ENCODE measurements at places on chromosomes 2 and 18.

GRCh38 chr2:101751276-101751815 is 53.8 kb downstream of the MAP4K4 start:
- DNase-seq, result no peak

- peak; percentile 36 for DNase-seq
These were observed 63.0 kb downstream of the BCL11A start for GRCh38 chr2:60490441-60490840.

DNA sequence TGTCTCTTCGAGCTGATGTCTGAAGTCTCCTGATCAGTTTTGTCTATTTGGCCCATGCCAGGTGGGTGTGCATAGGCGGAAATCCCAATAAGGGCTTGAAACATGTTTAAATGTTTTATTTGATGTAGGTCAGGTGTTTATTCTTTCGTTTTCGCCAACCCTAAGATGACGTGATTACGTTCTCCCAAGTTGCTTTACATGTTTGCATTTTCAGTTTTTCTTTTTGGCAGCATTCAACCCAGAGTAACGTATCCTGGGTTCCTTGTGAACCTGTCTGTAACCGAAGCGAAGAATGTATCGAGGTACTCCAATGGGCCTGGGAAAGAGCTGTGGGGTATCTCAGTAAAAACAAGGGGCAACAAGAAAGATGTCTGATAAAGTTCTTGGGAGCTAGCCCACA is 3.1 kb downstream of the ALPK2 start:
- no peak for DNase-seq

- no peak for DNase-seq
These were observed 259.7 kb downstream of the CDH19 start for GRCh38 chr18:66344227-66344626.

DNA sequence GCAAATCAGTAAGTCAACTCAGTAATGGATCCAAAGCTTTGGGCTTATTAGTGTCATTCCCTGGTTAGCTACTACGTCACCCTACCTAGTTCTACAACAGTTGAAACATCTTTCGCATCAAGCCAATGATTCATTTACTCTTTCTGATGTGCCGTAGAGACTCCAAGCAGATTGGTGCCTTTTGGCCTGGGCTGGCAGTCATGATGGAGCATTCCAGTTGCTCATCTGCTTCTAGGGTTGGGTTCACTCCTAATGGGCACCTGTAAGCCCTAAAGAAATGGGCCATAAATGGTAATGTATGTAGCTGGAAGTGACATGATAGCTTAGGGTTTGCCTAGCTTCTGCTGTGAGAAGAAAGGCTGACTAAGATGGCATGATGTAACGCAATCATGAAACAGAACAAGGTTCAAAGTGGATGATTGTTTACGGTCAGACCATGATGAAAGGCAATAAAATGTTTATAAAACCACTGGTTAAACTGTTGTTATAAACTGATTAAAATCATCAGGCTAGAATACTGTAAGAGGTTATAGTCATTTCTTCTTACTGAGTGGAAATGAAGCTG is 20.4 kb upstream of the CCL20 start:
- no peak for DNase-seq

DNA sequence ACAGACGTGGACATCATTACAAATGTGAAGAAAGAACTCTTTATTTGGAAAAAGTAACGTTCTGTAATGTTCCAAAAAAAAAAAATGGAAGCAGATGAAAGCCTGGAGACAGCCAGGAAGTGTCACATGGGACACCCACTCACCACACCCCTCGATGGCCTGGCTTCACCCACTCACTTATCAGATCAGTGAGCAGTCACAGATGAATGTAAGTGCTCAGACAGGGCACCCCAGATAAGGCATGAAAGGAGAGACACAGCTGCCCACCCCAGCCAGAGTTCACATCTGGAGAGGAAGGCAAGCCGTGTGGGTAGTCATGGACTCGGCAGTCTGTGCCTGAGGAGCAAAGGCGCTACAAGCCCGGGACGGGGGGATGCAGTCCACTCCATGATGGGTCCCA is 105.2 kb downstream of the SEPTIN10 start:
- peak; percentile 44 for DNase-seq

DNA sequence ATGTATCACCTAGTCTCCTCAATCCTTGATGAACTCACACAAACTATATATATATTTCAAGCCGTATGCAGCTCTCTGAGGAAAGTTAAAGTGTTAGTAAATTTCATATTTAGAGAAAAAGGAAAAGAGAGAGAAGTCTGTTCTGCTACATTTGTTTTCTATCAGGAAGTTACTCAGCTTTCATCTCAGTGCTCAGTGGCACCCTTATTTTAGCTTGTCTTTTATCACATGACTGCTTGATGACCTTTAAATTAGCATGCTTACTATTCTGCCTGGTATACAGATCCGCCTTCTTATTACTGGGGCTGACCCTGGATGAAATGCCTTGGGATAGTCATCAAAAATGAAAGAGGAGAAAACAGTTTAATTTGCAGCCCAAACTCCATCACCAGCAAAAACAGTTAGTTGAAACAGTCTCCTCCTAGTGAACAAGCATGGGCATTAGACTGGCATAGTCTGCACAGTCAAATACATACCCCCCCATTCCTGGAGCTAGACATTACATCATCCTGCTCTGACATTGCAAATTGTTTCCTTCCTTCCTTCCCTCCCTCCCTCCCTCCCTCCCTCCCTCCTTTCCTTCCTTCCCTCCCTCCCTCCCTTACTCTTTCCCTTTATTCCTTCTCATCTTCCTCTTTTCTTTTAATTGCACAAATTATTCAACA is 215.7 kb downstream of the TMEM182 start:
- DNase-seq, result no peak

GRCh38 chr2:181876614-181877063 is 14.9 kb upstream of the ITPRID2 start:
- peak; percentile 13 for DNase-seq

DNA sequence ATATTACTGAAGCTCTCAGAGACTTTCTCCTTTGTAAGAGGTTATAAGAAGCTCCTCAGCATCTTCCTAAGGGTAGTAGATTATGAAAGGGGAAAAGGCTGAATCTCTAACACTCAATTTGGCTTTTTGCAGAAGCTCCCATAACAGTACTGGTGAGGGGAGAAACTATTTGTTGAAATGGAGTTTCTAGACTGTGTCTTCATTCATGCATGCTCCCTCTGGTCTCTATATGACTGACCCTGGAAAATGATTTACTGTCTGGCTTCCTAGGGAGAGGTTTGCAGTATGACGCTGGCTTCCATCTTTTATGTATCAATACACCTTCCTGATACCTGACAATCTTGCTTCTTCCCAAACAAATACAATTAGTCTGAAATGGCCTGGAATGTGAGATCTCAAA is 63.9 kb downstream of the LDAH start:
- DNase-seq, result no peak

DNA sequence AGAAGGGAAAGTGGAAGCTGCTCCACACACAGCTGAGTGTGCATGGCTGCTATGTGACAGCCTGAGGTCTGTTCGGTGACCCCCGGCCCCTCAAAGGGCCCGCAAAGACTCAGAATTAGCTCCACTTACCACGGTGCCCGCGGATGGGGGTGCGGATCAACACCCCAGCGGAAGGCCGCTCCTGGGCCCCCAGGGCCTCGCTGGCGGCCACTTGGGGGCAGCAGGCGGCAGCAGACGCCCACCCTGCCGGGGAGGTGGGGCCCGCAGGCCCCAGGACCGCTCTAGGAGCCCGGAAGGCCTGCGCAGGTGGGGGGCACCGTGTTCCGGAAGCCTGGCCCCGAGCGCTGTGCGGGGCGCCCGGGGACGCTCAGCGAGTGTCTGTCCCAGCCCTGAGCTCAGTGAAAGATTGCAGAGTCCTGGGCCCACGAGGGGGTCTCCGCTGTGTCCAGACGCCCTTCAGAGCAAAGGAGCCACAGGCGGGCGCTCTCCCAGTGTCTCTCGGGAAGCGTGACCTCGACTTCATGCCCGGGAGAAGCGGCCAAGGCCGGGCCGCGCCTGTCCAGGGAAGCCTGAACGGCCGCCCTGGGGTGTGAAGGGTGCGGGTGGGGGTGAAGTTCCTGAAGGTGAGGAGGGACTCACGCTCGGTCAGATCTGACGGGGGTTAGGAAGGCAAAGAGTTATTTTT is 118.7 kb downstream of the VAPA start:
- no peak for DNase-seq

GRCh38 chr18:78670778-78671391 is 308.7 kb upstream of the SALL3 start:
- DNase-seq, result no peak

DNA sequence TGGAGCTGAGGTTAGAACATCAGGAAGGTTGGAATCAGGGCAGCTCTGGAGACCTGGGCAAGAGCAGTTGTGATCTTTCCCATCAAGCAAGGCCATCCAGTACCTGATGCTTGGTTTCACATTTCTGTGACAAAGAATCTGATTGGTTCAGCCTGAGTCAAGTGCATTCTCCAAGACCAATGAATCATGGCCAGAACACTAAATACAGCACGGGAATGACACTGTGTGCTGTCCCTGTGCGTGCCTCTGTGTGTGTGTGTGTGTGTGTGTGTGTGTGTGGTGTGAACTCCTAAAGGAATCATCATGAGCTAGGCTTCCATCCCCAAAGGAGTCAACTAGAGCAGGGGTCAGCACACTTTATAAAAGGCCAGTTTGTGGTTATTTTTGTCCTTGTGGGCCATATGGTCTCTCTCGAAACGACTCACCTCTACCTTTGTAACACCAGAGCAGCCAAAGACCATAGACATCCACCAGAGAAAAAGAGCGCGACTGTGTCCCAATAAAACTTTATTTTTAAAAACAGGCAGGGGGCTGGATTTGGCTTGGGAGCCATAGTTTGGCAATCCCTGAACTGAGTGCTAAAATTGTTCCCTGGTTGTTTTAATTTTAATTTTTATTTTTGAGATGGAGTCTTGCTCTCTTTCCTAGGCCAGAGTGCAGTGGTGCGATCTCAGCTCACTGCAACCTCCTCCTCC is 99.7 kb downstream of the INHBB start:
- no peak for DNase-seq

DNA sequence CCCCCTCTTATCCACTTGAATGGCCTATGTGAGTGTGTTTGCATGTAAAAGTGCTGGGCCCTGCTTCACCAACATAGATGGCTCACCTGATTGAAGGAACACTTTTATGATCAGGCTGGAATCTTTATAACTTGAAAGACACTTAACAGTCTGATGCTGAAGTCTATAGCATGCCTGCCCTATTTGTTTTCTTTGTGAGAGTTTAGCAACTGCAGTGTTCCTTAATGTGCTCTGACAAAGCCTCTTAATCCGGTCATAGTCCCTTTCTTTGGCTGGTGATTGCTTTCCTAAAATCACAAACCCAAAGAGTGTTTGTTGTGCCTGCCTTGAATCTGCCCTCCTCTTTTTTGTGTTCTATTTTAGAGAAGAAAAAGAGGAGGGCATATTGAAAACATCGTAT is 1382.8 kb upstream of the CELF4 start:
- DNase-seq, result no peak

- DNase-seq, result no peak
These were observed 641.4 kb downstream of the BCL11A start for GRCh38 chr2:59912042-59912441.

- no peak for DNase-seq
These were observed 225.8 kb downstream of the ALPK2 start for GRCh38 chr18:58402951-58403702.

DNA sequence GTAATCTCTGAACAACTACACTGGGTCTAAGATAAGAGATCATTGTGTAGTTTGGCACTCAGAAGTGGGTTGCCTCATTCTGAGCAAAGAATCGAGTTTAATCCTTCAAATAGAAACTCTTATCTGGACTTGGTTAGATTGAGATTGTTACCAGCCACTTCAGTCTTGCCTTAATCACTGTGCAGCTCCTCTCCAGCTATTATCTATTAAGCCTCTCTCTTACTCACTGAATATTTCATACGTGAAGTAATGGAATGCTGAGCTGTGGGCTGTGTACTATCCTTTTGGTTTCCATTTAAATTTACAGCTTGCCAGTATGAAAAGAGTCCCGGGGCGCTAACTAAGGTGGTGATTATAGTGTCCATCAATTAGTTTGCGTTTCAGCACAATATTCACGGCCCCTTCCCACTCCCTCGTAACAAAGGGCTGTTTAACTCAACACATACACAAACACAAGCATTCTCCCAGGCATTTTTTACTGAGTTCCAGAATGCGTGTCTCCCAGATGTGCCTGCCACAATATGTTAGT is 65.7 kb upstream of the NCKAP5 start:
- DNase-seq, result no peak

DNA sequence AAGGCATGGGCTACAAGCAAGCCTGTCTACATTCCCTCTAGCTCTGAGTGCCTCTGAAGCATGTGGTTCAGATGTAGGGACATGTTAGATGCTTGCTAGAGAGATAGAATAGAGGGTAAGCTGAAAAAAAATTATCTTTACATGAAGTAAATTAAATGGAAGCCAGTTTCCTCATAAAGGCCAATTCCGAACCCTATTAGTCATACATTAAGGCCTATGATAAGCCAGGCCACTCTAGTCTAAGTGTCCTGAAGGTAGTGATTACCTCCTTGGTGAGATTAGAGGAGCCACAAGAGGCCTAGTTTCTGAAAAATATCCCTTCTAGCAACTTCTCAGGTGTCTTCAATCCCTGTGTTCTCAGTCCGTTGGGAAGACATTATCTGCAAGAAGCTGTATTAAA is 72.4 kb upstream of the NPAS2 start:
- no peak for DNase-seq

GRCh38 chr2:37771600-37772088 is 100.2 kb upstream of the CDC42EP3 start:
- DNase-seq, result no peak

DNA sequence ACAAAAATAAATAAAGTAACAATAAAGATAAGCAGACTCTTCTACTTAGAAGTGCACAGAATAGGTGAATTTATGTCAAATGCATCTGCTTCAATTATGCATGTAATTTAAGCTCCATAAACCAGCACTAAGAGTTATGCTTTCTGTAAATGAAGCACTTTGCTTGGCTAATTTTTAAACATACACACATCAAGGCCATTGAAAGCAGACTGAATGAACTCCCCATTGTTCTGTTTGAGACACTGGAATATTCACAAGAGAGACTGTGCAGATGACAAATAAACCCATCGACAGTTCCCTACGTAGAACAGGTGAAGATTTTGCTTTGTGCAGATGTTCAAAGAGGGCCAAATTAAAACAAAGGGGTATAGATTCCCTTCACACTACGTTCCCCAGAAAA is 133.4 kb downstream of the PID1 start:
- DNase-seq, result no peak

DNA sequence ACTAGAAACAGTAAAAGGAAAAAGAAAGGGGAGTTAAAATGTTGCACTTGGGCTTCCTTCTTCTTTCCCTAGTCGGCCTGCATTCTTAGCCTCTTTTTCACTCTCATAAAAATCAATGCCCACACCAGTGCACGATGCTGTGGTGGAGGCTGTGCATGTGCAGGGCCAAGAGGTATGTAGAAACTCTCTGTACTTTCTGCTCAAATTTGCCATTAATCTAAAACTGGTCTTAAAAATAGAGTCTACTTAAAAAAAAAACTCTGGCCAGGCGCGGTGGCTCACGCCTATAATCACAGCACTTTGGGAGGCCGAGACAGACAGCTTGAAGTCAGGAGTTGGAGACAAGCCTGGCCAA is 11.1 kb downstream of the TRAPPC8 start:
- no peak for DNase-seq

- DNase-seq, result no peak
These were observed 1.5 kb downstream of the ADD2 start for GRCh38 chr2:70766357-70767078.

Measured in erythroblast (primary cell).